ENCODE measurements at places on chromosomes 12 and 14.

GRCh38 chr14:85688006-85688405 is 158.1 kb downstream of the FLRT2 start:
- no peak for DNase-seq

GRCh38 chr14:56357428-56357827 is 222.2 kb upstream of the TMEM260 start:
- no peak for DNase-seq

DNA sequence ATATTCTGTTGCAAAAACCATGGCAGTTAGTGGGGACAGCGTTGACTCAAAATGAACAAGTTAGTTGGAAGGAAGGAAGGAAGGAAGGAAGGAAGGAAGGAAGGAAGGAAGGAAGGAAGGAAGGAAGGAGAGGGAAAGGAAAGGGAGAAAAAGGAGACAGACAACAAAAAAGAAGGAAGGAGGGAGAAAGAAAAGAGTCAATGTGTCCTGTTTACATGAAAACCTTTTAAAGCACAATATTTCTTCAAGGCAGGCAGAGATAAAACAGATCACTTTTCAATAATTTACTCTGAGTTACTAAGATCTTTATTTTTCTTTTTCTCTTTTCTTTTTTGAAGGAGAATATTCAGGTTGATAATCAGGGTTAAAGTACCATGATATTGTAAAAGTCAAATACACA is 99.4 kb downstream of the CCER1 start:
- DNase-seq = no peak

- no peak for DNase-seq
Observed at GRCh38 chr12:22275843-22276242, 58.7 kb downstream of the ST8SIA1 start.

- DNase-seq = no peak
Observed at GRCh38 chr14:65993103-65993502, 493.1 kb upstream of the CCDC196 start.

GRCh38 chr12:8033153-8034044 is 883 bp downstream of the FOXJ2 start:
- DNase-seq = peak; percentile 52

DNA sequence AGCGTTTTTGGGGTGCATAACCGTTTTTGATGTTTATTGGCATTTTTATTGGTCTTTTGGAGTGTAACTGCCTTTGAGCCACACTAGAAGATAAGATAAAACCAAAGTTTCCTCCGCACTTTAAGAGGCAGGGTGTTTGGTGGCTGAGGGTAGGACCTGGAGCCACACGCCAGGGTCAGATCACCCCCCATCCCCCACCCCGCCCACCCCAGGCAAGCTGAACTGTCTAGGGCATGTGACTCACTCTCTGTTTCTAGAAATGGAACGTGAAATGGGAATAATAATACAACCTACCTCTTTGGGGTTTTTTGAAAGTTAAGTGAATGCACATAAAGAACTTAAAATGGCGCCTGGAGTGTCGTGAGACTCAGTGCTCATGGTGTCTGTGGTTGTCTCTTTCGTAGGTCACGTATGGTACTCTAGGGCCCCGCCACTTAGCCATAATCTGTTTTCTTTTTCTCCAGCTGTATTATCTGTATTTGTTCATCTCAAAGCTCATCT is 56.0 kb downstream of the PPP2R5C start:
- DNase-seq = peak; percentile 58

DNA sequence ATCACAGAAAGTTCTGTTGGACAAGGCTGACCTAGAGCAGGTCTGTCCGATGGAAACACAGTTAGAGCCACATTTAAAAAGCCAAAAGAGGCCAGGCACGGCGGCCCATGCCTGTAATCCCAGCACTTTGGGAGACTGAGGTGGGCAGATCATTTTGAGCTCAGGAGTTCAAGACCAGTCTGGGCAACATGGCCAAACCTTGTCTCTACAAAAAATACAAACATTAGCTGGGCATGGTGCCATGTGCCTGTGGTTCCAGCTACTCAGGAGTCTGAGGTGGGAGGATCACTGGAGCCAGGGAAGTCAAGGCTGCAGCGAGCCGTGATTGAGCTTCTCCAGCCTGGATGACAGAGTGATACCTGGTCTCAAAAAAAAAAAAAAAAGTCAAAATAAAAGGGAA is 14.9 kb downstream of the UBE3B start:
- DNase-seq = no peak

DNA sequence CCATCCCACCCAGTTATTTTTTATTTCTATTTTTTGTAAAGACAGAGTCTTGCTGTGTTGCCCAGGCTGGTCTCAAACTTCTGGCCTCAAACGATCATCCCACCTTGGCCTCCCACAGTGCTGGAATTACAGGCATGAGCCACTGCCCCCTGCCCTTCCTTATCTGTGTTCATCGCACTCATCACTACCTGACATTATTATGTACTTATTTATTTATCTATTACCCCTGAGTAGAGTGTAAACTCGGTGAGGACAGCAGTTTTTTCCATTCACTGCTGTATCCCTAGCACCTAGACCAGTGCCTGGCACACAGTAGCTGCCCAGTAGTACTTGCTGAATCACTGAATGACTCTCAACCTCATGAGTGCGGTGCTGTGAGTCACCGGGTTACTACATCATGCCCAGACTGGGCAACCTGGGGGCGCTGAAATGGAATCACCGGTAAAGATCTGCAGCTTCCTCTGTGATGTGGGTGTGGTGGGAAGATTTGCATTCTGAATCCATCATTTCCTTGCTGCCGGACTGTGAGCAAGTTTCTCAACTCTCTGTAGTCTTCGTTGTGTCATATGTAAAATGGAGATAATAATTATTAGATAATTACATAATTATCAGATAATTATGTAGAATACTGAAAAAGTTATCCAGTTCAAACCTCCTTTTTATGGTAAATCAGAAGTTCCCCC is 81.9 kb upstream of the USP44 start:
- no peak for DNase-seq

GRCh38 chr12:1741154-1741949 is 50.5 kb downstream of the ADIPOR2 start:
- DNase-seq = no peak

DNA sequence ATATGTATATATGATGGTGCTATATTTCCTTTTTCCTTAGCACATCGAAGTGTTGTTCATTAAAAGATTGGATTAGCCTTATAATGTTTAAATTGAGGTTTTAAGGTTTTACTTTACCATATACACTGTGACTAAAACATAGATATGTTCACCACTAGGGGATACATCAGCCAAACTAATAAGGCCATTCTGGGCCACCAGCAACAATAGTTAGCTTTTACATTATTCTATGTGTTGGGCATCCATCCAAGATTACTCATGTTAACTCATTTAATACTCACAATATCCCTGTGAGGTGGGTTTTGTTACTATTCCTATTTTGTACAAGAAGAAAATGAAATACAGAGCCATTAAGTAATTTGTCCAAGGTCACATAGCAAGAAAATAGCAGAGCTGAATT is 202.6 kb upstream of the AVPR1A start:
- no peak for DNase-seq

DNA sequence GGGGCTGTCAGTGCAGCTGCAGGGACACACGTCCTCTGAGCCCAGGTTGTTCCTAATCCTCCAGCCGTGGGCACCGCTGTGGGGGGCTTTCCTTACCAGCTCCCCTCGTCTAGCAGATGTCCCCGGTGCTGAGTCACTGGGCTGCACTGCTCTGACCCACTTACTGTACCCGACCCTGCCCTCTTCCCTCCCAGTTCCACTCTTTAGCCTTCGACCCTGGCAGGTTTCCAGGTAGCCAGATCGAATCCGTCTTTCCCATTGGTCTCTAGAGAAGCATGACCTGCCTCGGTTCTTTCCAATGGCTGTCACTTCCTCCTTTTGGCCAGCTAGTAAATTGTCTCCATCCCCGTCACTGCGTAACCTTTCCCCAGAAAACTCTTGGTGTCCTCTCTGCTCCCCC is 48.4 kb downstream of the ELK3 start:
- DNase-seq = no peak

GRCh38 chr12:114140576-114140975 is 174.5 kb upstream of the RBM19 start:
- no peak for DNase-seq

DNA sequence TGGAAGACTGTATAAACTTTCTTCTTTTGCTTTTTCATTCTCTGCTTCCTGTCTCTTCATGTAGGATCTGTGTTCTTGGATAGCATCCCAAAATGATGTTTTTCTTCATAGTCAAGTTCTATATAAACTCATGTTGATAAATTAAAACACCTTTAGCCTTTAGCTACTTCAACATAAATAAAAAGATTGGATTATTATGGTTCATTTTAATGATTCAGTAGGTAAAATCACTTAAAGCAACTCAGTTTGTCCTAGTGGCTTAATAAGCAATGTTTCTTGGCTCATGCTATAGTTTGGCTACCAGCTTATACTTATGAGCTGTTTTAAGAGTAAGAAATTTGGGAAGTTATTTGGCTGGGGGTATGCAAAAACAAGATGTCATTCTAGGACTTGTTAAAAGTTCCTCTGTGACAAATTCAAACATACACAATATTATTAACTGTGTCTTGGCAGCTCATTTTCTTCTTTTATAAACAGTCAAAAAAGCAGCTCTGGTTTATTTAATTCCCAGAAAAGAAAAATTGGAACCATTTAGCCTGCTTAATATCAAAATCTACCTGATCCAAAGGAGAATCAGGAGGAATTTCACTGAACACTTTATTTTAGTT is 111.4 kb downstream of the TMTC3 start:
- DNase-seq = no peak

Data from stimulated activated CD4-positive, alpha-beta T cell treated with anti-CD3 and anti-CD28 coated beads, Interleukin-4, amount 100 ng/mL, for 24 hours (primary cell).